GM23248 (cell line): ENCODE measurements at places on chromosomes 11 and 22.

DNA sequence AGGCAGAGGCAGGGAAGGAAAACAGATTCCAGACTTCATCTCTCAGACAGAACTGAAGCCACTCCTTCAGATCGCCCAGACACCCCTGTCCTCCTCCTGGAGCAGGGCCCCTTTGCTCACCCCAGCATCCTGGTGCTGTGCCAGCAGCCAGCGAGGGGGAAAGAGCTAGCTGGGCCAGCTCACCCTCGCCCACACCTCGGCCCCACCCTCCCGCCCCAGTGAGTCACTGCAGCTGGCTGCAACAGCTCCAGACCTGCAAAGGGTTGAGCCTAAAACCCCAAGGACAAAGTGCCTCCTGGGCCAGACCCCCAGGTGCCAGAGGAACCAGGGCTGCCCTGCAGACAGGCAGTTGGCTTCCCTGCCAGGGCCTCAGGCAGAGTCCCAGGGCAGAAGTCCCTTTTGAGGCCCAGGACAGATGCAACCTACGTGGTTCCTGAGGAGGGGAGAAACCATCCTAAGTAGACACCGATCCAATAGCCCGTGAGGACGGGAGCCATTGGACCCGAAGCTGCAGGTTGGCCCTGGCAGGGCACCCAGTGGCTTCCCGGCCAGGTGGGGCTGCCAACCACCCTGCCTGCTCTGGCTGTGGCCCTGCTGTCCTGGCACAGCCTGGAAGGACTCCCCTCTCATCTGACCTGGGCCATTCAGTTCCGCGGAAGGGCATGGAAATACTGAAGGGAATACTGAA lies 7.2 kb downstream of the AHNAK start:
- H3K36me3 ChIP-seq, result peaks cover 11% of the 10 kb centered on the region; the same call in 1 of the 2 replicates
- peak overlapping the region; percentile 81 for H3K27ac ChIP-seq
- no peaks in the 10 kb centered on the region for H3K27me3 ChIP-seq
- H3K4me1 ChIP-seq, result peaks cover 57% of the 10 kb centered on the region

- no peak overlapping the region for H3K4me3 ChIP-seq
- no peak for DNase-seq
These were observed 13.1 kb downstream of the PACS1 start for GRCh38 chr11:66082946-66083698.

GRCh38 chr11:64788321-64789215 lies 10.2 kb upstream of the SF1 start:
- no peak overlapping the region for H3K27ac ChIP-seq
- no peaks in the 10 kb centered on the region for H3K4me1 ChIP-seq
- H3K27me3 ChIP-seq, result no peaks in the 10 kb centered on the region
- DNase-seq, result no peak

- DNase-seq, result peak; percentile 42
- no peaks in the 10 kb centered on the region for H3K4me1 ChIP-seq
- 0 out of 2 replicates have a peak, but pooled peaks cover 4% of the 10 kb centered on the region for H3K27me3 ChIP-seq
- no peak overlapping the region for H3K27ac ChIP-seq
- no peaks in the 10 kb centered on the region for H3K36me3 ChIP-seq
These were observed 55.1 kb downstream of the RBMXL2 start for GRCh38 chr11:7143908-7144307.

- H3K36me3 ChIP-seq, result no peaks in the 10 kb centered on the region
- H3K4me1 ChIP-seq, result peaks cover 32% of the 10 kb centered on the region
- DNase-seq, result no peak
- H3K27me3 ChIP-seq, result no peaks in the 10 kb centered on the region
These were observed 38.3 kb upstream of the PTPRJ start for GRCh38 chr11:47941907-47942558.

DNA sequence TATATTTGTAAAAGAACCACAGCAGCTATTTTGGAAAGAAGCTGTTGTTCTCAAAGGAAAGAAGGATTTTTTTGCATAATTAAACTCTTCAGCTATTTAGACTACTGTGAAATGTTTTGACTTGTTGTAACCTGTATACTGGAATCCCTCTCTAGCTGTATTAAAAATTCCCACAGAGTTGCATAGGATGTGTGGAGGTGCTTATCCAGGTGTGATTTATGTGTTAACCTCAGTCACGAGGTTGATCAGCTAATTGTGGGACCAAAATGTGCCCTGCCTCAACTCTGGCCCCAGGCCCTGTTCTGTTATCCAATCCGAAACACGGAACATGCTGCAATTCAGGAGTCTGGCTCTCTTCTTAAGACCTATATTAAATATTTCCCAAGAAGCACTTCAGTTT lies 70.1 kb downstream of the LIF start:
- no peak for DNase-seq
- no peaks in the 10 kb centered on the region for H3K36me3 ChIP-seq
- H3K27ac ChIP-seq, result no peak overlapping the region

- H3K4me1 ChIP-seq, result no peaks in the 10 kb centered on the region
- H3K36me3 ChIP-seq, result no peaks in the 10 kb centered on the region
- DNase-seq, result no peak
These were observed 7.3 kb downstream of the KIAA0930 start for GRCh38 chr22:45233386-45233785.

DNA sequence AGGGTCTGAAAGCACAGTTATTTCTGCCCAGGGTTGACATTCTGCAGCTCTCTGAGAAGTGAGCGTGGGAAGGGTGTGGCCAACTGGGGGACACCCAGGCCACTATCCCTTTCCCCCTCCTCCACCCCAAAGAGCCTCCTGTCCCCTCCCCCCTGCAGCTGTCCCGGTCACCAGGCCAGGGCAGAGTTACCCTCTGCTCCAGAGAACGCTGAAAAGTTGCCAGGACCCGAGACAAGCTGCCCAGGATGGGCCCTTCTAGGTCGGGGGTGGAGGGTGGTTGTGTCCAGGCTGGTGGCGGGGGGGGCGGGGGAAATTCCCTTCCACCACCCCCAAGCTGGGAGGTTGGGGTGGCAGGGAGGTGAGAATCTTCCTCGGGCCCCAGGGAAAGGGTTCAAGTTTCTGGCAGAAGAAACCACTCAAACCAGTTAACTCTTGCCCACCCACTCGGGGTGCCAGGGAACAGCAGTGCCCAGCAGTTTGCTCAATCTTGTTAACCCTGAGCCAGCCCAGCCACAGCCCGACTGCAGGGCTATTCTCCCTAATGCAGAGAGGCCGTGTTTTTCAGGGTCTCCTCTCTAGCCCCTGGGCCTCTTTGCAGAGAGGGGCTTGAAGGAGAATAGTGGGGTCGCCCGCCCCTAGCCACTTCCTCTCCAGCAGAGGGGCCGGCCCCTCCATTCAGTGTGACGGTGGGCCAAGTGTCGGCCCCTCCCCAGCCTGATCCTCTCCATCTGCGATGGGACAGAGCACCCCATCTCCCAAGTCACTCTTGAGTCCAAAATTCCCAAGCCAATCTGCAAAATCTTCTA lies 697 bp downstream of the LGALS1 start:
- peak; percentile 68 for DNase-seq
- peak overlapping the region; percentile 89 for H3K4me3 ChIP-seq
- peaks cover 14% of the 10 kb centered on the region for H3K4me1 ChIP-seq
- peaks cover 19% of the 10 kb centered on the region for H3K36me3 ChIP-seq

- DNase-seq, result no peak
- H3K27me3 ChIP-seq, result no peaks in the 10 kb centered on the region
- H3K4me1 ChIP-seq, result peaks cover 5% of the 10 kb centered on the region; the same call in 1 of the 2 replicates
- no peaks in the 10 kb centered on the region for H3K36me3 ChIP-seq
- no peak overlapping the region for H3K27ac ChIP-seq
These were observed 102.9 kb downstream of the MORC2 start for GRCh38 chr22:30865656-30866055.

- no peak overlapping the region for H3K4me3 ChIP-seq
- no peaks in the 10 kb centered on the region for H3K36me3 ChIP-seq
- DNase-seq, result no peak
- no peak overlapping the region for H3K27ac ChIP-seq
- H3K27me3 ChIP-seq, result no peaks in the 10 kb centered on the region
- H3K4me1 ChIP-seq, result peaks cover 65% of the 10 kb centered on the region
These were observed 157.2 kb downstream of the ATG16L2 start for GRCh38 chr11:72971192-72971967.

GRCh38 chr22:44033694-44034093 lies 9.6 kb downstream of the PARVB start:
- peaks cover 18% of the 10 kb centered on the region for H3K4me1 ChIP-seq
- H3K27ac ChIP-seq, result no peak overlapping the region
- no peak for DNase-seq
- no peaks in the 10 kb centered on the region for H3K27me3 ChIP-seq
- no peak overlapping the region for H3K4me3 ChIP-seq

DNA sequence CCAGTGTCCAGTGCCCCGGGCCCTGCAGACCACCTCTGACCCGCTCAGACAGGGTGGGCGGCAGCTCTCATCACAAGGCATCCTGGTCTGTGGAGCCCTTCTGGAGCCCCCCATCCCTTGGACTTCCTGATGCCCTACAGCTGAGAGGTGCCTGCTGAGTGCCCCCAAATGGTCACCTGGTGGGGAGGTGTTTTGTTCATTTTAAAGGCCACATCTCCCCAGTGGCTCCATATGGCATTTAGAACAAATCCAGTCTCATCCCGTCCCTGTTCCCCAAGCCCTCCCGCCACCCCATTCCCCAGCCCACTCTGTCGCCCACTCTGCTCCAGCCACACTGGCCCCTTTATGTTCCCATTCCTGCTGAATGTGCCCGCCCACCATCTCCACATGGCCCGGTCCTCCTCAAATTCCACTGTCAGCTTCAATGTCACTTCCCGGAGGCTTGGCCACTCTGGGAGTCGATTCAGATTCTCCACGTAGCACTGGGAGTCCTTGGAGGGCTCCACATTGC lies 32.8 kb downstream of the OSBPL5 start:
- H3K27ac ChIP-seq, result no peak overlapping the region
- no peaks in the 10 kb centered on the region for H3K36me3 ChIP-seq
- no peaks in the 10 kb centered on the region for H3K27me3 ChIP-seq
- H3K4me1 ChIP-seq, result no peaks in the 10 kb centered on the region

DNA sequence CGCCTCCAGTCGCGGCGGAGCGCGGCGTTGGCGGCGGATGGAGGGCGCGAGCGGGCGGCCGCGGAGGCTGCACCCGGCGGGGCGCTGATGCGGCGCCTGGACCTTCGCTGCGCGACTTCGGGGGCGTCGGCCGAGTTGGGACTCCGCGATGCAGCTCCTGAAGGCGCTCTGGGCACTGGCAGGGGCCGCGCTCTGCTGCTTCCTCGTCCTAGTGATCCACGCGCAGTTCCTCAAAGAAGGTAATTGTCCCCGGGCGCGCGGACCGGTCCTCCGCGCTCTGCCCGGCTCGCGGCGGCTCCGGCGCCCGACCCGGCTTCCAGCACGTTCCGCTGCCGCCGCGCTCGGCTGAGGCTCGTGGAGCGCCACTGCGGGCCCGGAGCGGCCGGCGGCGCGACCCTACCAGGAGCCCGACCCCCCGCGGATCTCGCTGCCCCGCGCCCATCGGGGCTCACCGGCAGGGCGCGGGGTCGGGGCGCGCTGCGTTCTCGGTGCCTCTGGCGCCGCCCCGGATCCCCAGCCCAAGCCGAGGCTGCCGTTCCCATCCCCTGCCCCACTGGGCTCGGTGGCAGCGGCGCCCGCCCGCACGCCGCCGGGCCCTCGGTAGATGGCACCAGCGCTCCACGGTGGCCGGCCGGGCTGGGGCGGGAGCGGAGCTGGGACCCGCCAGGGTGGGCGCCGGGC lies 1251.2 kb downstream of the BRD1 start:
- peak; percentile 23 for DNase-seq
- no peaks in the 10 kb centered on the region for H3K27me3 ChIP-seq
- H3K4me3 ChIP-seq, result no peak overlapping the region; the same call in 1 of the 2 replicates
- no peaks in the 10 kb centered on the region for H3K4me1 ChIP-seq

DNA sequence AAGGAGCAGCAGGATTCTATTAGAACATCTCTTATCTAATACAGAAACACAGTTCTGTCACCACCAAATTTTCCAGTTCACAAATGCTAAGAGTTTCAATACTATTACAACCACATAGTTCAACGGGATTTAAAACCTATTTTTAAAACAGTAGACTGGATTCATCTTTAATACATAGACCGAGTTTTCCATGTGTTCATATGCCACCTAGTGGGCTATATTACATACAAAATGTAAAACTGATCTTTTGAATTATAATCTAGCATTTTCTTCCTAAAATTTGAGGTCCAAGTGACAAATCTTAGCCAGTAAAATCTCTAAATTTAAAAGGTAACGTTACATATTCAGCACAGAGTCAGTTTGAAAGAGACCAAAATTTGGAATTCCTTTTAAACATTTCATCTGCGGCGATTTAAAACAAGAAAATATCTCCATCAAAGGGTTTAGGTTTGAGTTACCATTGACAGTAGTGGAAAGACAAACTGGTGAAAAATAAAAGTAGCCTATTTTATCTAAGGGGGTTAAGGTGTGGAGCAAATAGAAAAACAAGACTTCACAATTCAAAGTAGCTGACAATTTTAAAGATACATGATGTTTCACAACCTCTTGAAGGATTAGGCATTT lies 269.3 kb upstream of the MPPED2 start:
- H3K36me3 ChIP-seq, result no peaks in the 10 kb centered on the region
- no peak overlapping the region for H3K4me3 ChIP-seq
- H3K4me1 ChIP-seq, result no peaks in the 10 kb centered on the region
- H3K27me3 ChIP-seq, result no peaks in the 10 kb centered on the region
- DNase-seq, result peak; percentile 47
- H3K27ac ChIP-seq, result no peak overlapping the region

DNA sequence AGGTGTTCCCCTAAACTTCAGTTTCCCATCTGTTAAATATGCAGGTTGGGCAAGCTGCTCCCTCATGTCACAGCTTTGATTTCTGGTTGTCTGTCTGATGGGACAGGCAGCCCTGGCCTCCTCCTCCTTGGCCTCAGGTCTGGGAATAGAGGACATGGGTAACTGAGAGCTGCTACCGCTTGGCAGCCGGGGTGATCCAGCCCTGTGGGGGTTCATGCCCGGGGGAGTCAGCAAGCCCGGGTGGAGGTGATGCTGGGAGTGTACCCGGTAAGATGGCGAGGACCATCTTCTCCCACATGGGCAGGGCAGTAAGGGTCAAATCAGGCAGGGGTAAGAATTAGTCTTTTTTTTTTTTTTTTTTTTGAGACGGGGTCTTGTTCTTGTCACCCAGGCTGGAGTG lies 845.0 kb downstream of the TBC1D22A start:
- H3K4me3 ChIP-seq, result no peak overlapping the region
- H3K4me1 ChIP-seq, result no peaks in the 10 kb centered on the region
- no peaks in the 10 kb centered on the region for H3K27me3 ChIP-seq
- no peaks in the 10 kb centered on the region for H3K36me3 ChIP-seq
- H3K27ac ChIP-seq, result no peak overlapping the region

- H3K4me3 ChIP-seq, result no peak overlapping the region
- no peaks in the 10 kb centered on the region for H3K4me1 ChIP-seq
- H3K27me3 ChIP-seq, result no peaks in the 10 kb centered on the region
- H3K36me3 ChIP-seq, result no peaks in the 10 kb centered on the region
These were observed 7.6 kb upstream of the TRMU start for GRCh38 chr22:46327691-46328465.

GRCh38 chr11:119624102-119624615 lies 104.8 kb downstream of the NECTIN1 start:
- H3K4me3 ChIP-seq, result no peak overlapping the region
- peaks cover 5% of the 10 kb centered on the region; the same call in 1 of the 2 replicates for H3K27me3 ChIP-seq
- H3K27ac ChIP-seq, result no peak overlapping the region
- no peaks in the 10 kb centered on the region for H3K36me3 ChIP-seq

DNA sequence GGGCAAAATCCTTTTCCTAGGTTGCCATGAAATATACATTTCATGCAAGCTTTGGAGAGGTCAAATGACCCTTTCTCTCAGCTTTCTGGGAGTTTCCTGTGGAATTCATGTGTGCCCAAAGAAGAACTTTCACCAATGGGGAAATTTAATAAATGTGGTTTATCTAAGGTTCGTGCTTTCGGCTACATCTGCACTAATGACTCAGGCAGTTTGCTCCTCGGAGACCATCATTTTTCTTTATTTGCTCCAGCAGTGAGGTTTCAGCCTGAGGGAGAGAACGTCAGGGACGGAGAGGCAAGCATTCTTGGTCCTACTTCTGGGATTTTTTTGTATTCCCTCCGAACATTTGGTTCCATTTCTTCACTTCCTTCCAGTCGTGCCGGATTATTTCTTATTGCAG lies 85.2 kb downstream of the FLI1 start:
- no peaks in the 10 kb centered on the region for H3K27me3 ChIP-seq
- no peaks in the 10 kb centered on the region for H3K4me1 ChIP-seq
- H3K4me3 ChIP-seq, result no peak overlapping the region
- no peak for DNase-seq
